Colonic mucosa (tissue), 4 donors: ENCODE measurements at places on chromosomes 5 and 9. TPM values are rescaled to one million over a fixed set of nuclear protein-coding genes. Genes with fewer than 3 reads are reported as not detected.
A peak's percentile ranks its signal among the peaks of the same experiment; 100 is the strongest.

GRCh38 chr9:5892456-5893133 lies 1.9 kb downstream of the MLANA start:
- H3K36me3 ChIP-seq = no peaks in the 10 kb centered on the region
- no peaks in the 10 kb centered on the region for H3K4me1 ChIP-seq
- no peaks in the 10 kb centered on the region for H3K27me3 ChIP-seq
- DNase-seq = no peak
- no peak overlapping the region for H3K4me3 ChIP-seq

DNA sequence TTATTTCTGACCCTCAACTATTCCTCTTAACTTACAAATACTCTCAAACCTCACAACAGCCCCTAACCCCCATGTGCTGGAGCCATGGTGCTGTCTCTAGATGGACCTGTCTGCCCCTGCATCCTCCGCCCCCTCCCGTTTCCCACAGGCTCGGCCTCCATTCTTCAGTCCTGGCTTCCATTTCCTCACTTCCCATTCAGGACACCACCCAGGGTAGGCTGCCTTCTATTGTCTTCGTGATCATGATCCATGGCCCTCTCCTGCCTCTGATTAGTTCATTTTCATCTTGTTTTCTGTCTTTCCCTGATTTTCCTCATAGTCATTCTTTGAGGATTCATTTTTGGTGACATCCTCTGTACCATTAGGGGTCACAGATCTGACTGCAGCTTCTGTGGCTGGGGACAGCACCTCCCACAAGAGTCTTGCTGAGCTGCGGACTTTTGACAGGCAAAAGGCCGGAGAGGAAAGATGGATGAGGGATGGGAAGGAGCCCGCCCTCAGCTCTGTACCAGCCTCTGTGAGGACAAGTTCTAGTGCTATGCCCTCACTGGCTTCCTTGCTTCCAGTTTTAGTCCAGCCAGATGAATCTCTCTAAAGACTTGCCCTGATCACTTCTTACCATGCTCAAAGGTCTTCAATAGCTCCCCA lies 255.8 kb downstream of the NTRK2 start:
- no peak for DNase-seq
- no peaks in the 10 kb centered on the region for H3K36me3 ChIP-seq
- no peaks in the 10 kb centered on the region for H3K27me3 ChIP-seq
- no peak overlapping the region for H3K4me3 ChIP-seq
- H3K4me1 ChIP-seq = no peaks in the 10 kb centered on the region
- no peak overlapping the region for H3K27ac ChIP-seq

DNA sequence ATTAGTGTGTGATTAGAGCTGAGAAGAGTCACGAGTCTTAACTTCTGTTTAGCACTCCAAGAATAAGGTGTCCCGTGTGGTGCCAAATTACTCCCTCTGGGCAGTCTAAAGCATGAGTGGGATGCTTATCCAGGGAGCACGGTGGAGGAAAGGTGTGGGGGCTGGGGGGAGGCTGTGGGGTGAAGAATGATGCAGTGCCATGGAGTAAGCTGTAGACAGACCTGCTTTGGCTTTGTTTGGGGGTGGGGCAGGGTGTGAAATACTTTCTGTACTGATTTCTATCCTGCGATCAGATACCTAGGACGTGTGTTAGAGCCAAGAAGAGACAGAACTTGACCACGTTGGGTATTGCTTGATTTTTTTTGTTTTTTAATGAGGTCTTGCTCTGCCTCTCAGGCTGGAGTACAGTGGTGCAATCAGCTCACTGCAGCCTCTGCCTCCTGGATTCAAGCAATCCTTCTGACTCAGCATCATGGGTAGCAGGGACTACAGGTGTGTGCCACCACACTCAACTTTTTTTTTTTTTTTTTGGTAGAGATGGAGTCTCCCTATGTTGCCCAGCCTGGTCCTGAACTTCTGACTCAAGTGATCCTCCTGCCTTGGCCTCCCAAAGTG lies 232.8 kb downstream of the MAN2A1 start:
- H3K27ac ChIP-seq = no peak overlapping the region
- no peak overlapping the region for H3K4me3 ChIP-seq
- no peaks in the 10 kb centered on the region for H3K36me3 ChIP-seq
- DNase-seq = no peak
- no peaks in the 10 kb centered on the region for H3K4me1 ChIP-seq

- H3K36me3 ChIP-seq = no peaks in the 10 kb centered on the region
- no peak for DNase-seq
- H3K27ac ChIP-seq = peak overlapping the region; percentile 97
Measured at GRCh38 chr5:69491838-69492390, 676 bp upstream of the OCLN start.

- H3K27ac ChIP-seq = no peak overlapping the region
- no peaks in the 10 kb centered on the region for H3K27me3 ChIP-seq
- H3K4me3 ChIP-seq = no peak overlapping the region
- no peaks in the 10 kb centered on the region for H3K4me1 ChIP-seq
- no peaks in the 10 kb centered on the region for H3K36me3 ChIP-seq
Measured at GRCh38 chr9:3848445-3849114, 322.8 kb upstream of the RFX3 start.

DNA sequence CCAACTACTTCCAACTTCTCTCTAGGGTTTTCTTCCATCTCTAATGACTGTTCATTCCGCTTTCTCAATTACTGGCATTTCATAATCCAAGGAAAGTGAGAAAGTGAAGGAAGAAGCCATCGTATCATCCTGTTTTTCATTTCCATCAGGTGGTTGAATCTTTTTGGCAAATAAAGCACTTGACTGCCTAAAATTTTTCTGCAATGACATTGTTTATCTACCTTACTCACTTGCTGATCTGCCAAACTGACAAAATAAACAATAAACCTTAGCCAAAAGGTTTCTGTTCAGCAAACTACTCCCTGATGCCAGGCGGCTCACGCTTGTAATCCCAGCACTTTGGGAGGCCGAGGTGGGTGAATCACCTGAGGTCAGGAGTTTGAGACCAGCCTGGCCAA lies 18.4 kb downstream of the FNBP1 start:
- DNase-seq = no peak
- H3K27ac ChIP-seq = no peak overlapping the region
- no peaks in the 10 kb centered on the region for H3K27me3 ChIP-seq
- H3K36me3 ChIP-seq = no peaks in the 10 kb centered on the region

DNA sequence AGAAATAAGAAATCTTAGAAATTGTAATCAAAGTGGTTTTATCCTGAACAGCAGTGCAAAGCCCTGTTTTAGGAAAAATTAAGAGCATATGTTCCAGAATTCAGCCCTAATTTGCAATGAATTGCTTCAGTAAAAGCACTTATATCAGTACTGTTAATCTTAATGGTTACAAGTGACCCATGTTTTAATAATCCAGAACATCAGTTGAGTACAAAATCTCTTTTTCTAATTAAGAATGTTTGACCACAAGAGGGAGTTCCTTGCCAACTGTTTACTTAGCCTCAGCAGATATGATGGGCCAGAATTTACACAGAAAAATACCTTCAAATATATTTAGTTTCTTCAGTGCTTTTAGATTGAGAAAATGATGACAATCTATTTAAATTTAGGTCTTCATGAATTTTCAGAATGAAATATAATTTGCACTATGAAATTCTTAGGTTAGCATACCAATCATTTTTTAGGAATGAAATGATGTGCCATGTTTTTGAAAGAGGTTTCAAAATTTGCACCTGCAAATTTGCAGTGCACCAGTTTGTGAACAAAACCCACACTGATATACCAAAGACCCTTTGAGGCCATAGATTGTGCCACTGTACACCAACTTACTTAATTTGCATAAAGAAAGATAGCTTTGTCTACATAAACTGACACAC lies 926.3 kb upstream of the ARRDC3 start:
- H3K36me3 ChIP-seq = no peaks in the 10 kb centered on the region
- H3K4me1 ChIP-seq = no peaks in the 10 kb centered on the region
- no peaks in the 10 kb centered on the region for H3K27me3 ChIP-seq
- no peak overlapping the region for H3K4me3 ChIP-seq

- H3K27ac ChIP-seq = no peak overlapping the region
- H3K4me3 ChIP-seq = no peak overlapping the region
- no peaks in the 10 kb centered on the region for H3K27me3 ChIP-seq
- H3K36me3 ChIP-seq = no peaks in the 10 kb centered on the region
Measured at GRCh38 chr5:136731241-136731900, 366.0 kb upstream of the TRPC7 start.

- H3K4me1 ChIP-seq = peaks cover 6% of the 10 kb centered on the region
- H3K27ac ChIP-seq = no peak overlapping the region
- no peak overlapping the region for H3K4me3 ChIP-seq
- no peak for DNase-seq
- no peaks in the 10 kb centered on the region for H3K36me3 ChIP-seq
- H3K27me3 ChIP-seq = no peaks in the 10 kb centered on the region
Measured at GRCh38 chr9:36870960-36871359, 163.1 kb downstream of the PAX5 start.

GRCh38 chr9:133059623-133060022 lies 2.2 kb upstream of the CEL start:
- H3K27ac ChIP-seq = no peak overlapping the region
- H3K4me3 ChIP-seq = no peak overlapping the region
- H3K36me3 ChIP-seq = no peaks in the 10 kb centered on the region

DNA sequence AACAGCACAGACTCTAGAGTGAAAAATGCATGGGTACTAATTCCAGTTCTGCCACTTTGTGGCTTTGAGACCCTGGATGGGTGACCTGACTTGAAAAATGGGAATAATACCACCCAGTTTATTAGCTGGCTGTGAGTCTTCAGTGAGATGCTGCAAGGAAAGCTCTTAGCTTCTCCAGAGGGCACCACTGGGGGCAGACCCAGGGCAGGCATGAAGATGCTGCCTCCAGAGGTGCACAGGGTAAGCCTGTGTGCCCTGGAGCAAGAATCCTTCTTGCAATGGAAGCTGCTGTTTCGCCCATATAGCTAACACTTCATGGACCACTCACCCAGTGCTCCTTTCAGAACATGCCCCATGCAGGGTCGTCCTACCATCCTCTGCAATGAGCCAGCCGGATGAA lies 75.7 kb downstream of the C5orf15 start:
- no peaks in the 10 kb centered on the region for H3K36me3 ChIP-seq
- no peaks in the 10 kb centered on the region for H3K4me1 ChIP-seq
- H3K27ac ChIP-seq = no peak overlapping the region
- H3K27me3 ChIP-seq = no peaks in the 10 kb centered on the region
- no peak for DNase-seq

DNA sequence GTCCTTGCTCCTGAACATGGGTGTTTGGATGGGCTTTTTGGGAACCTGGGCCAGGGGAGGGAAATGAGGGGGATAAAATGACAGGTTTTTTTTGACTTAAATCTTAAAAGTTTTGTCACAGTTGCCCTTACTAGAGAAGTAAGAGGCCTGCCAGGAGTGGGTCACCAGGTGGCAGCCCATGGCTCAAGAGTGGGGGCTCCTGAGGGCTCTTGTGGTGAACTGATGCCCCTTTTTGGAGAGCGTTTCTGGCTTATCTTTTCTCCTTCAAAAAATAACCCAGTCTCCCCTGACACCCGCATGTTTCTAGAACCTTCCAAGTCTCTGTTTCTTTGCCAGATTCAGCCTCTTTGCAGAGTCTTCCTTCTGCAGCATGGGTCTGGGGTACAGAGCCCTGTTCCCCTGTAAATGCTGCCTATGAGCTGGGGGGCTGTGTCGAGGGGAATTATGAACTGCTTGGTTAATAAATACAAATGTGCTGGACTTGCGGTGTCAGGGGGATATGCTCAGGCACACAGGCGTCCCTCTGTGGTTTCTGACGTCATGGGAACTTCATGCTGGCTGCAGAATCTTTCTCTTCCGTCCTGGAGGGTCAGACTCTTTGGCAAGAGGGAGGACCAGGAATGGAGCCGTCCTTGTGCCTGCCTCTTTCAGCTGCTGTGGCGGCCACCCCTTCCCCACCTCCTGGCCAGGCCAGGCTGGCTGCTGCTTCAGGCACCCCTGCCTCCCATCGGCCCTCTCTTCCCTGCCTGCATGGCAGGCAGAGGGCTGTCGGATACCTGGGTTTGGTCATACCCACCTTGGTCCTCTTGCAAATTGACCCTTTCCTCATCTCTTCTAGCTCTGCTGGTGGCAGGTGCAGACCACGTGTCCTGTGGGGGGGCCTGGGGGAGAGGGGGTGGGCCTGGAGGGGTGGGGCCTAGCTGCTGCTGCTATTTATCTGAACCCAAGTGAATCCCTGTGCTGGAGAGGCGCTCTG lies 30.1 kb downstream of the PTPA start:
- peak overlapping the region; percentile 98 for H3K27ac ChIP-seq
- H3K4me1 ChIP-seq = peaks cover 25% of the 10 kb centered on the region
- H3K36me3 ChIP-seq = peaks cover 11% of the 10 kb centered on the region

GRCh38 chr5:151037561-151038411 lies 17.4 kb downstream of the GPX3 start:
- DNase-seq = no peak
- peak overlapping the region; percentile 49 for H3K27ac ChIP-seq
- no peaks in the 10 kb centered on the region for H3K4me1 ChIP-seq
- no peak overlapping the region for H3K4me3 ChIP-seq
- no peaks in the 10 kb centered on the region for H3K27me3 ChIP-seq

GRCh38 chr5:30103452-30104202 lies 1089.9 kb upstream of the CDH6 start:
- no peak overlapping the region for H3K4me3 ChIP-seq
- H3K27ac ChIP-seq = no peak overlapping the region
- no peaks in the 10 kb centered on the region for H3K36me3 ChIP-seq
- DNase-seq = no peak
- no peaks in the 10 kb centered on the region for H3K4me1 ChIP-seq

GRCh38 chr5:141172381-141173204 lies at the start of gene PCDHB7:
Gene PCDHB7, plus strand, starts transcription at chr5:141172644. Its CDS starts 192 bp downstream, at chr5:141172836.
- H3K36me3 ChIP-seq = no peaks in the 10 kb centered on the region
- no peak within 1 kb of the TSS for H3K27ac ChIP-seq
- no peaks in the 10 kb centered on the region for H3K4me1 ChIP-seq
- no peak within 1 kb of the TSS for H3K4me3 ChIP-seq
- no peaks in the 10 kb centered on the region for H3K27me3 ChIP-seq

- no peak for DNase-seq
- peaks cover 7% of the 10 kb centered on the region for H3K4me1 ChIP-seq
- H3K27ac ChIP-seq = no peak overlapping the region
- H3K36me3 ChIP-seq = no peaks in the 10 kb centered on the region
- H3K27me3 ChIP-seq = no peaks in the 10 kb centered on the region
- H3K4me3 ChIP-seq = no peak overlapping the region
Measured at GRCh38 chr9:137673886-137674285, 55.1 kb downstream of the EHMT1 start.

DNA sequence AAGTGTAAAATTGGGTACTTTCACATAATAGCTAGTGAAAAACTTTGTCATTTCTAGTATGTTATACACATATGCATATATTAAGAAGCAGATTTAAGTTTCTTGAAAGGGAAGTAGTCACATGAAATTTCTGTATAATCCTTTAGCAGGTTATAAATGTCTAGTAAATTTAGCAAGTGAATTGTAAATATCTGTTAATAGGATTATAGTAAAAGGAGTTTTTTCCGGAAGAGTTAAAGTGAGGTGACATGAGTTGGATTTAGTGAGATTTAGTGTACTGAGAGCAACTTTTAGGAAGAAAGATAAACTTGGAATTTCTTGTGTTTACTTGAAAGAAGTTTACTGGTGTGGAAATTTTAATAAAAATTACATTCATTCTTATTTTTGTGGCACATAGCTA lies 38.4 kb downstream of the SPIN1 start:
- DNase-seq = no peak
- no peaks in the 10 kb centered on the region for H3K27me3 ChIP-seq
- H3K4me3 ChIP-seq = no peak overlapping the region
- H3K36me3 ChIP-seq = no peaks in the 10 kb centered on the region
- no peak overlapping the region for H3K27ac ChIP-seq
- no peaks in the 10 kb centered on the region for H3K4me1 ChIP-seq

The CCL19 gene
- total RNA-seq = 5.0 TPM

The ASTN2 gene
- total RNA-seq = 2.5 TPM

The PCDHB3 gene
- 1.5 TPM for total RNA-seq

The GPRIN1 gene
- 3.1 TPM for total RNA-seq

The ADAMTS2 gene
- 2.9 TPM for total RNA-seq

The BAAT gene
- not detected for total RNA-seq

The SMIM33 gene
- total RNA-seq = 5.9 TPM

The OR1Q1 gene
- total RNA-seq = not detected

The PLAC8L1 gene
- total RNA-seq = not detected

The OR13D1 gene
- total RNA-seq = not detected

The SLCO4C1 gene
- 2.9 TPM for total RNA-seq

The SV2C gene
- 0.35 TPM for total RNA-seq
